ENCODE measurements at places on chromosomes 1 and 21.

DNA sequence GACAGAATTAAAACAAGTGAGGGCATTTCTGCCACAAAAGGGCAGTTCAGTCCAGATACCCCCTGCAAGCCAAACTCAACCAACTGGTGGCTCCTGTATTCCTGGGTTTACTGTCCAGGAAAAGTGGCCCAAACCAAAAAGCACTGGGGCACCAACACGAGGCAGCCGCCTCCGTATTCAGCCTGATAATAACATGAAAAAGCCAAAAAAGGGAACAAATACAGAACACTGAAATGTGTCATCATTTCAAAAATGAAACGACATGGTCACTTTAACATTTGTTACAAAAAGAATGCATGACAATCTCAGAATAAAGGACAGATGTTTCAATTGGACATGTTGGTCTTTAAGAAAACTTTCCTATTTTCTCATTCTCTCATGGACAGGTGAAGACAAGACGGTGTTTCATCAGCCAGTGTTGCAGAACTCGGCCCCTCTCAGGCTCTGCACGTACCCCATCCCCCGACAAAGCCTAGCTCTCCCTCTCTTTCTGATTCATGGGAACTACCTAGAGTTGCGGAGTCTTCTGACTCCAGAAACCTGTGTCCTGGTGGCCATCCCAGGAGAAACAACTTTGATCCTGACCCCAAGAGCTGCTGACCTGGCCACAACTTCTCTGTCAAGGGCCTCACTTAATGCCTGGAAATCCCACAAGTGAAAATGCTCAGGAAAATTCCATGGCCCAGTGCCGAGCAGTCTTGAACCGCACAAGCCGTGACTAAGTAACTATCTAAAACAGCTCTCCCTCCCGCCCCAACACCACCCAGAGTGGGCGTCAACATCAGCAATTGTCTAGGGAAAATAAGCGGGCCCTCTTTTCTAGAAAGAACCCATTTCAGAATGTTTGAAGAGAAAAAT lies 27.1 kb downstream of the ZBTB17 start:
- DNase-seq: no peak

- DNase-seq: no peak
Observed at GRCh38 chr1:75732703-75733102, 8.2 kb downstream of the ACADM start.

GRCh38 chr21:26080211-26080610 lies 90.4 kb downstream of the APP start:
- DNase-seq: no peak

GRCh38 chr21:33041981-33042380 lies 16.2 kb downstream of the OLIG2 start:
- DNase-seq: no peak

GRCh38 chr1:232718928-232719927 lies 86.0 kb upstream of the MAP10 start:
- no peak for DNase-seq

- DNase-seq: peak; percentile 72
Observed at GRCh38 chr1:19315378-19316198, 3.5 kb downstream of the SLC66A1 start.

DNA sequence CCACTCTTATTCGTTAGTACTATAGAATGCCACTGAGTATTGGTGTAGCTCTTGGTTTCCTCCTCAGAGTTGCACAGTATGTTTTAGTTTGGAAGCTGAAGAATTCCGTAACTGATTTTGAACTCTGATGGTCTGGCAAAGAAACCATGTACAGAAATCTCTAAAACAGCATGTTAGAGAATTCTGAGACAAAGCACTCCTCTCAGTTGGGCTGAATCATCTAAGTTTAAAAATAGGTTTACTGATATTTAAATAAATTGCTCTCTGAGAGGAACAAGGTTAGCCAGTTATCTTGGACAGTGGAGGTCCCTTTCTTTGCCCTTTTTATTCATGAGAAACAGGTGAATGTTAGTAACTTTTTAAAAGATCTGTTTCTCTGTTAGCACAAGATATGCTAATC lies 43.8 kb downstream of the NCF2 start:
- DNase-seq: no peak

DNA sequence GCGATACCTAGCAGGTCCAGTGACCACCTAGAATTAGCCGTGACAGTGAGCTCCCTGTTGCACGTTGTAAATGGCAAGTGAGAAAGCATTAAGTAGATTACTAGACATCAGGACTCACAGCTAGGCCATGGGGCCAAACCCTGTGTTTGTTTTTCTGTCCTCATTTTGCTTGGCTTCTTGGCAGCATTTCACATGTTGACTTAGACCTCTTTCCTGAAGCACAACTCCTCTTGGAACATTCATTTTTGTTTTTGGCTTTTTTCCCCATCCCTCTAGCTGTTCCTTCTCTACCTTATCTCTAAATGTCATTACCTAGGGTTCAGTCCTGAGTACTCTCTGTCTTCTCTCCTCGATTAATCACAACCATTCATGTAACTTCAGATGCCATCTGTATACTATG lies 16.9 kb upstream of the PTPN14 start:
- DNase-seq: no peak

DNA sequence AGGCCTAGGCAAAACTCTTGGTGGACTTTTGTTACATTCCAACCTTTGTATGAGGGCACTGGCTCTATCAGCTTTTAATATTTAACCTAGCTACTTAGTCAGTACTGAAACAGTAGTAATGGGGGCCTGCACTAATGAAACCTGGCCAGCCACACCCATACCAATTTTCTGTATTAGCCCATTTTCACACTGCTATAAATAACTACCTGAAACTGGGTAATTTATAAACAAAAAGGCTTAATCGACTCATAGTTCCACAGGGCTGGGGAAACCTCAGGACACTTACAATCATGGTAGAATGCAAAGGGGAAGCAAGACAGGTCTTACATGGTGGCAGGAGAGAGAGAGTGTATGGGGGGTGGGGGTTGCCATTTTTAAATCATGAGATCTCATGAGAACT lies 245.7 kb upstream of the RGS18 start:
- no peak for DNase-seq

DNA sequence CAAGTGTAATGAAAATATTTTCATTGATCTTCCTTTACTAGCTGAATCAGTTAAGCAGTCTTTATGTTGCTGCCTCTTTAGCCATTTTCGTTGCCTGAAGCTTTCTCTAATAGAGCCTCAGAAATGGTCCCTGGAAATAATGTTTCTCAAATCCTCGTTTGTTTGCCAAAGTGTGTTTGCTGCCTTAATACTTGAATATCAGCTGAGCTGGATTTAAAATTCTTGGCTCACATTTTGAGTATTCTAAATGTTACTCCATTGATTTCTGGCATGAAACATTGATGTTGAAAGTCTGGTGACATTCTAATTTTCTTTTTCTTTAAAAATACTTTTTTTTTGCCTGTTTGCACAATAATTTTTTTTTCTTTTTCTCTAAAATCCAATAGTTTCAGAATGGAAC lies 84.6 kb upstream of the SERBP1 start:
- no peak for DNase-seq

DNA sequence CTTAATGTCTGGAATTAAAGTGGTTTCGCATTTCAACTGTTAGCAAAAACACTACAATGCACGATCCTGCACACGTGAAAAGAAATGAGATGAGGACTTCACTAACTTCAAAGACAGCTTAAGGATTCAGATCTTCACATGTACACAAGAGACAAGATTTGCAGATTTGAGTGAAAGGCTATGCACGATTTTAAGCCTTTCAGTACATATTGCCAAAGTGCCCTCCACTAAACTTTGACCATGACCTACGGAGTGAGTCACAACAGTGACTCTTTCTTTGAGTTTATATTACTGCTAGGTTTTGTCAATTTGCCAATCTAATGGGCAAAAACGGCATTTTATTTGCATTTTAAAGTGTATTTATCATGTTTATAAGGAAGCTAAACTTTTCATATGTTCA lies 41.2 kb upstream of the CR1L start:
- no peak for DNase-seq

DNA sequence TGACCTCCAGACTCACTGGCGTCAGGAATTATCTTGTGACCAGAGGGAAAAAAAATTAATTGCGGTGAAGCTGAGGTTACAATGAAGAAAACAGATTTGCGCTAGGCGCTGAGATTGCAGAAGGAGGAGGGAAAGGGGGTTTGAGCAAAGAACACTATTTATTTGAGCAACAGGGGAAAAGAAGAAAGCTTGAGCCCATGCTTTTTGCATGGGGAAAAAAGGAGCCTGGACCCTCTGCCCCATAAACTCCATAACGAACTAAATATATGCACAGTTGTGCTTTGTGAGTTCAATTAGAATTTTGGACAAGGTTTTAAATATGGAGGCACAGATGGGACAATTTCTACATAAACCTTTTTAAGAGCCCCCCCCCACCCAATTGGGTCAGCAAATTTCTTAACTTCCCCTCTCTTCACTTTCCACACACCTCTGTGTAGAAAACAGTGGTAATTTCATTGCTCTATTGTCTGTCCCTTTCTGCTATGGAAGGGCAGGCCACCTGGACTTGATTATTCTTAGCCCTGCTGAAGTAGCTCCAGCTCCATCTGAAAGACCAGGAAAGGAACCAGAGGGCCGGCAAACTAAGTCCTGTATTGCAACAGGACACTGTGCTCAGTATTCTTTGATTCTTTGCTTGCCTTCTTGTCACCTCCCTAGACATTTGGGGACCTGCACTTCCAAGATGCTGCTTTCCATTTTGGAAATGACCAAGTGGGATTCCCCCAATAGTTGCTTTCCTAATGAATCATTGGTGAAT lies 862 bp upstream of the ID3 start:
- DNase-seq: no peak

- no peak for DNase-seq
Observed at GRCh38 chr1:7954683-7955082, 6.8 kb upstream of the PARK7 start.

- no peak for DNase-seq
Observed at GRCh38 chr1:167342846-167343245, 122.2 kb downstream of the POU2F1 start.

- no peak for DNase-seq
Observed at GRCh38 chr1:202086579-202087350, 36.0 kb upstream of the GPR37L1 start.

DNA sequence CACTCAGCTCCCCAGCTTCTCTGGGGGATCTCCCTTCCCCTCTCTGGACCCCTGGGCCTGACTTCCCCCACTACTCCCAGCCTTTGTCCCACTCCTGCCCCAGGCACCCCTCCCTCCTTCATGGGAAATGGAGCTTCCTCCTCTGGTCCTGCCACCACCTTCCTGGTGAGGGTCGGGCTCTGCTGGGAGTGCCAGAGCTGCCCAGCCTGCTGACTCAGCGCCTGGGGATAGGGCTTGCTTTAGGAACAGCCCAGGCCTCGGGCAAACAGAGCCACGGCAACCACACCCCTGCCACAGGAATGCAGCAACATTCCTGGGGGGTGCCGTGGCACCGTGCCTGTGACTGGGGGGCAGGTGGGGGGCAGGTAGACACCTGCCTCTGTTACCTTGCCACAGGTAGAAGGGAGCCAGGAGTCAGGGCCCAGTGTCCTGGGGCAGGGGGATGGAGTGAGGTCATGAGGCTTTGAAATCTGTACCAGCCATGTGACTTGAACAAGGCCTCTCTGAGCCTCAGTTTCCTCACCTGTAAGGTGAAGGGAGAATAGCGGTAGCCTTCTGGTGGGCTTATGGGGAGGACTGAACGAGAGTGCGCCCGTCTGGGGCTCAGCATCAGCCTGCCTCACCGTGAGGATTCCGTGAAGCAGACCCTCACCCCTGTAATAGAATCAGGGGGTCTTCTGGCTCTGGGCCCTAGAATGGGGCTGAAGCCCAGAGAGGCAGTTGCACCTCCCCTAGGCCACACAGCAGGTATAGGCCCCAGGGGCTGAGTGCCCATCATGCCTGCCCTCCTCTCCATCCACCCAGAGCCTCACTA lies 17.8 kb upstream of the EPHA2 start:
- DNase-seq: no peak

- no peak for DNase-seq
Observed at GRCh38 chr21:46022551-46023525, 41.3 kb downstream of the COL6A1 start.

- no peak for DNase-seq
Observed at GRCh38 chr1:214449371-214449770, 102.0 kb downstream of the PTPN14 start.

- DNase-seq: no peak
Observed at GRCh38 chr1:119409731-119410130, 5.2 kb upstream of the HSD3B2 start.

DNA sequence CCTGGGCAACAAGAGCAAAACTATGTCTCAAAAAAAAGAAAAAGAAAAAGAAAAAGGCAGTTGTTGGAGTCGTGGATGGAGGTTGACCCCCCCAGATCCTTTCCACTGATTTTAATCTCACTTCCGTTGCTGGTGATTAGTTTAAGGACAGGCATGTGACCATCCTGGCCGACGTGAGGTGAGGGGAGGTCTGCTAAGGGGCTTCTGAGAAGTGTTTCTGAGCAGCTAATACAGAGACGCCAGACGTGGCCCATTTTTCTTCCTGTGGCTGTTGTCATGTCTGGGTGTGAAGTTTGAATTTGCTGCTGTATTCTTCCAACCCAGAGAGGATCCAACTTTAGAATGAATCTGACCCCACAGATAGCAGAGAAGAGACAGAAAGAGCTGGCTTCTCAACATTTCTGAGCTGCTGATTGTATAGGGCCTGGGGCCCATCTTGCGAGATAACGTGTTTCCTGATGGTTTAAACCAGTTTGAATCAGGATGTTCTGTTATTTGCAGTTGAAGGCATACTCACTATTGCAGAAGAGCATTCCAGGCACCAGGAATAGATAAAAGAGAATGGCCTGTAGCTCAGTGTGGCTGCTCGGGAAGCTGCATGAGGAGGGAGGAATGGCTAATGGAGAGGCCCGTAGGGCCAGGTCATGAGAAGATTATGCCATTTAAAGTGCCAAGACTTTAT lies 22.8 kb upstream of the SSBP3 start:
- no peak for DNase-seq

- no peak for DNase-seq
Observed at GRCh38 chr21:35840197-35840799, 220.0 kb downstream of the SETD4 start.

DNA sequence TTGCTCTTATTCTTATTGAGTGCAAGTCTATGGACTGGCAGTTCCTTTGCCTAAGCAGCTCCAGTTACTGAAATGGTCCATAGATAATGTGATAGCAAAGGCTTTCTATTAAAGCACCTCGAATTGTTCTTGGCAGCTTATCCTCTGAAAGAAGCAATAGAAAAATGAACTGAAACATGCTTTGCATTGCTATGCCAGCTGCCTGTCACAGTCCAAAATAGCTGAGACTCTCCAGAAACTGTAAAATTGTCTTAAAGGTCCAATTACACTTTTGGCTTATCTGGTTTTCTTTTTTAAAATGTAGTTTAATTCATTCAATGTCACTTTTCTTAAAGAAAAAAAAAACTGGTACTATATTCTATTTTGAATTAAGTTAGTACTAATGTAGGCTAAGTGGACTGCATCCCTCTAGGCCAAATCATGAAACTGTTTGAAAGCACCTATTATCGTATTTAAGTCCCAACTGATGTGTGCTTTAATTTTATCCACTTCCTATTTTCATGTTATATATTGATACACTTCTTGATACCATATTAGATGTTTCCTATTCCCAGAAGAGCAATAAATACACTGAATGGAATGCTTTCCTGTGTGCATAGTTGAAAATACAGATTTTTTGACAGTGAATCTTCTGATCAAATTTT lies 208.0 kb upstream of the DEPDC1 start:
- DNase-seq: no peak

Data from GM06990 (cell line).